ENCODE measurements at places on chromosomes 1 and 21.

DNA sequence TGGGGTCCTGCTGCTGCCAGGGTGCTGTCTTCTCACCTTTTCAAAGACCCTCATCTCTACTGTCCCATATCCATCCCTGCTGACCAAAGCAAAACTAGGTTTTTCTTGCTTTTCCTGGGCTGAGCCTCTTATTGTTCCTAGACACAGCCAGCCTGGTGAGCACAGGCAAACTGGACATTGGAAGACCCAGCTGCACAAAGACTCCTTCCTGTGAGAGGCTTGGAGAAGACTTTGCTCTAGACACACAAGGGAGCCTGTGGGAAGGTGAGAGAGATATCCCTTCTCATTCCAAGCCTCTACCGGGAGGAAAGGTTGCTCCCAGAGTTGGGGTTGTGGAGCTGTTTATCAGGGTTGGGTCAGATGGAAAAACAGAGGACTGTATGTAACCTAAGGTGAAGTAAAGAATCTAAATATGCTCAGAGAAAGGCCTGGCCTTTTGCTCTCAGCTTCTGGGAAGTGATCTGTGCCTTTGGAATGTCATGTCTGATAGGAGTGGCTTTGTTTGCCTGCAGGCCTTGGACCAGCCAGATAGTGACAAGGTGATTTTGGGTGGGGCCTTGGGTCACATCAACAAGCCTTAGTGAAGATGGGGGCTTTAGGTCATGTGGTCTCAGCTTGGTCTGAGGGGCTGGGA lies 87.6 kb upstream of the RUNX1 start:
- DNase-seq, result peak; percentile 76

DNA sequence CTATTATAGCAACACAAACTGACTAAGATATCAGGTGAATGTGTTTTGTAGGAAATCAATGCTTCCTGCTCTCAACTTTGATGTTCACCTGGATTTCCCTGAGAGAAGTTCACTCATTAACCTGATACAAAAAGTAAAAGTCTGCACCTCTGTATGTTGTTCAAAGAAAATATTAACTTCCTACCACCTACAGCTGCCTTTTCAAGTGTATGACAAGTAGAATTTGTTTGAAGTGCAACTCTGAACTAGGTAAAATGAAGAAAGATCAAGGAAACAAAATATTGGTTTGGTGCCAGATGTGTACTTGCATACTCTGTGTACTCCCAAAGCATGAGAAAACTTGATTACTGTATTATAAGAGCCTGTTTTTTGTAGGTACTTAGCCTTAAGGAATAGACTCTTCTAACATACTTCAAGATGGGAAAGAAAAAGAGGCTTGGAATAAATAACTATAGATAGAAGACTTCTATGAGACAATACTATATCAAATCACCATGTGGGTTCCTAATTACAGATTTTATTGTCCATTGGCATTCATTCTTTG lies 193.4 kb downstream of the APP start:
- no peak for DNase-seq

- DNase-seq, result no peak
Measured at GRCh38 chr1:192592981-192593708, 17.6 kb downstream of the RGS1 start.

DNA sequence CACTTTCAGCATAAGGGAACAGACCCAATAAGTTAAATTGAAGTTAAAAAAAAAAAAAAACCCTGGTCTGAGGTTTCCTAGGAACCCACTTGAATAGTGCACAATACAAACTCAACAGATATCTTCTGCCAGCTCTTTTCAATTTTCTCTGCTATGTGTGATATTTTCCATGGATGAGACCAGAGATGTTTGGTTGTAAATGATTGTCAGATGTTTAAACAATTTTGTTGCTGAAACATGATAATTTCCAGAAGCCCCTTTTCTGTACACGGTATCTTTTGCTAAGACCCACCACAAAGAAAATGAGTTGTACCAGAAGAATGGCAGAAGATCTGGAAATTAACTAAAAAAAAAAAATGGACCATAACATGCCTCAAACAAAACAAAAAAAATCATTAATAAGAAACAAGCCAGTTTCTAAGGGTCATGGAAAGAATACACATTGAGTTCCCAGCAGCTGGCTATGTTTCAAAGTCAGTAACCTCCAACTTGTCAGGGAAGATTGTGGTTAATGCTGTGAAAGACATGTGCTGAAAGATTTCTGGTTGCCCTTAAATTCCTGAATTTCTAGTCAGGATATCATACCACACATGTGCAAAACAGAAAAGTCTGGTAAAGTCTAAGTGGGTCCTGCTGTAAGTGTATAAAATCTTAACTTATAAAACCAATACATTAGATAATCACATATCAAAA lies 35.6 kb upstream of the MGST3 start:
- peak; percentile 62 for DNase-seq

GRCh38 chr1:25871086-25871703 lies 4.3 kb downstream of the PAQR7 start:
- DNase-seq, result no peak

GRCh38 chr1:101191049-101191448 lies 45.8 kb upstream of the S1PR1 start:
- no peak for DNase-seq

DNA sequence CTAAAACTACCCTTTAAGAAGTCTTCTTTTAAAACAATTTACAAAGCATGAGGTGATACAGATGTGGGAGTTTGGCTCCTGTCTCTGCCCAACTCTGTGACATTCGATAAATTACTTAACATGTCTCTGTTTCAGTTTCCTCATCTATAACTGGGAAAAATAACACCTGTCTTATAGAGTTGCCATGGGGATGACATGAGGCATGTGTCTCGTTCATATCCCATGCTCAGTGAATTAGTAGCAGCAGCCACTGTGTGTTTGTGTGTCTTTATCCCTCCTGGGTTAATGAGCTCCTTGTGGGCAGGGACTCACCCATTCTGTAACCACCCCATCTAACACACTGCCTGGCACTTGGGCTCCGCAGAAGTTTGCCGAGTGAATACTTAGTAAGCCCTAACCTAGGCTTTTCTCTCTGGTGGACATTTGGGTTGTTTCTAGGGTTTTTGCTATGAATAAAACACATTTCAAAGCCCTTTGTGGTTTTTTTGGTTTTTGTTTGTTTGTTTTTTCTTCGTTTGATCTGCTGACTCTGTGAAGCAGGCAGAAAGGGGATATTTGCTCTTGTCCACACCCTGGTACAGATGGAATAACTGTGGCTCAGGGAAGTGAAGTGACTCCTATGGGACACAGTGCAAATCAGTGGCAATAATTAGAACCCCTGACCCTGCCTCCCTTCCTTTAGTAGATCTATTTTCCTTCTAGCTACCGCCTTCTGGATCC lies 797 bp upstream of the KCNJ9 start:
- DNase-seq, result no peak

DNA sequence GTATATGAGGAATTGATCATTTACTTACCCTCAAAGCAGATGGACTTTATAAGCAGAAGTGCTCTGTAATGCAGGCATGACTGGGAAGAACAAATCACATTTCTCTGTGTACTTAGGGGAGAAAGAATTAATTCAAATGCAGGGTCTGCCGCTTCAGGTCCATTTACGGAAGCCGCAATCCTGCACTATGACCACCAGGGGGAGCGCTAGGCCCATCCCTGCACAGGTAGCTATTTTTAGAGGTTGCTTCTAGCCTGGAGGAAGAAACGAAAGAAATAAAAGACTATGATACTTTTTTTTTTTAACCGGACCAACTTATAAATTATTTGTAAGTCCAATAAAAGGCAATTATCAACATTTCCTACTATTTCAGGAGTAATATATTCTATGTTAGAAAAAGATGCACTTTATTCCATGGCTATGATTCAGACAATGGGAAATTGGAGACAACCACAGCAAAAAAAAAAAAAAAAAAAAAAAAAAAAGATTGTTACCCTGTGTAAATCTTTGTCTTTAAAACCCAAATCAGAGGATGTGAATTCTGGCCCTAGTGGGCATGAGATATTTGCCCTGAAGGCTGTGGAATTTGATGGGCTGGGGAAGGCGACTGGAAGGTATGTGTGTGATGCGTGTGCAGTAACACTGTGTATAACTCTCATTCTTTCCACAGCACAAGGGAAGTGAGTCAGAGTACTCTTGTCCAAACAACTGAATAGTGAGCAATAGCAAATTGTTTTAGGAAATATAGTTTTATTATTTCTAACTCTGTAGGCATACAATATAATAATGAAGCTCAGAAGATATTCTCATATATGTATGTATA lies 12.9 kb upstream of the FYB2 start:
- peak; percentile 95 for DNase-seq

GRCh38 chr1:31596737-31597097 lies 20.4 kb downstream of the TINAGL1 start:
- DNase-seq, result no peak

DNA sequence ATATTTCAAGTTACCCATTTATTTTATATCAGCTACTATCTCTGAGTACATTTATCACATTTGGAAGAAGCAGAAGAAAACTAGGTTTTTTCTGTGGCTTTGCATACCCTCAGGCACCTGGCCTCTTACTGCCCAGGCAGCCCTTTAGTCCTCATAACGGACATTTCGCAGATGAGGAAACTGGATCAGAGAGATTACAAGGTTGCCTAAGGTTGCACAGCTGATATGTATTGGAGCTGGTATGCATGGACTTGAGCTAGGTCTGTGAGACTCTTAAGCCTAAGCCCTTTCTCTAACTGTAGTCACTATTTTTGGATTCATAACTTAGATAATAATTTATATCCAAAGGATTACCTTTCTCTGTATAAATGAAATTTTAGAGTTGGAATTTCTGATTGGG lies 4.0 kb downstream of the CNIH3 start:
- DNase-seq, result no peak

DNA sequence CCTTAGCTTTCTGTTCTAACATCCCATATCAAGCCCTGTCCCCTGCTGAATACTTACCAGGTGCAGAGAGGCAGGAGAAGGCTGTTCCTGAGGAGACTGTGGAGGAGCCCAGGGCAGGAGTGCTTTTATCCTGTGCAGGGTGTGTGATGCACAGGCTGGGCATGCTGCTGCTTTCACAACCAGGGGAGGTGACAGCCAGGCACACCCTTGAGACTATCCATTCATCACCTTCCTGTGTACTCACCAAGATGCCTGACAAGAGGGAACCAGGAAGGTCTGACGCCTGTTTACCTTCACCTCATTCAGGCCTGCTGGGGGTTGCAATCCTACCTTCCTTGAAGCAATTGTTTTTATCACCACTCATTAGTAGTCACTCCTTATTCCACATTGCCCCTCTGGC lies at the start of gene LCE3E:
Gene LCE3E, minus strand, starts transcription at position 100 of the 400 bp plus-strand sequence. CDS start 572 bp downstream, outside the sequence.
- DNase-seq, result no peak

Data from EL (cell line).